ENCODE measurements at places on chromosomes 12 and 14.
A peak's percentile ranks its signal among the peaks of the same experiment; 100 is the strongest.

GRCh38 chr12:39103552-39104165 is 198.3 kb upstream of the CPNE8 start:
- DNase-seq = no peak

GRCh38 chr12:64385468-64385867 is 5.1 kb downstream of the C12orf56 start:
- peak; percentile 8 for DNase-seq

DNA sequence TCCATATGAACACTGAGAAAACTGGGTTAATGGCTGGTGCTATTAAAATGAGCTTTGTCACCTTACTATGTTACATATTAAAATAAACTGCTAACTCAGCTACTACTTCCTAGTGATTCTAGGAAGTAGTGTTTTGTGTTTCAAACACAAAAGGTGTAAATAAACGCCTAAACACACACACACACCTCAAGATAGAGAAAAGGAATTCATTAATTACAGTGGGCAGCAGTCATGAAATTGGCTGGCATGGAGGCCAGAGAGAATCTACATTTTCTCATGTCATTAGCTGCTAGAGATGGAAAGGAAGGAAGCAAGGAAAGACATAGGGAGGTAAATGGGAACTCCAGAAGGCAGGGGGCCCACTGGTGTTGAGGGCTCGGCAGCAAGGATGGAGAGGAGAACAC is 787 bp upstream of the PRMT5 start:
- DNase-seq = no peak

GRCh38 chr12:92134638-92135274 is 10.9 kb downstream of the BTG1 start:
- DNase-seq = no peak

DNA sequence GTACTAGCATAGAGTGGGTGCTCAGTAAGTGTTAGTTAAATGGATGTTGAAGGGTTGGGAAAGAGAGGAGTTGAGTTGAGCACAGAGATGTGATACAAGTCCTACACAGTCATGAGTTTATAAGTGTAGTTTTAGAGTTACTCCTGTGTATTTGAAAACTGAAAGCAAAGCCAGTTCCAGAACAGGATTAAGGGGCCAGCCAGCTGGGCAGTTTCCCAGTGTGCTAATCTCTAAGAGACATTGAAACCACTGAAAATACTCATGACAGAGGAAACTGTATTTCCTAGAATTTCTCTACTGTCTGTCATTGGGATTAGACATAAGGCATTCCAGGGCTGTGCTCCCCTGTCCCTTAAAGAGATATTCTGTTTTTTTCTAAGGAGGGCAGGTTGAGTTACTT is 101.0 kb downstream of the DERA start:
- no peak for DNase-seq

GRCh38 chr12:793711-794110 is 41.3 kb downstream of the WNK1 start:
- DNase-seq = no peak

DNA sequence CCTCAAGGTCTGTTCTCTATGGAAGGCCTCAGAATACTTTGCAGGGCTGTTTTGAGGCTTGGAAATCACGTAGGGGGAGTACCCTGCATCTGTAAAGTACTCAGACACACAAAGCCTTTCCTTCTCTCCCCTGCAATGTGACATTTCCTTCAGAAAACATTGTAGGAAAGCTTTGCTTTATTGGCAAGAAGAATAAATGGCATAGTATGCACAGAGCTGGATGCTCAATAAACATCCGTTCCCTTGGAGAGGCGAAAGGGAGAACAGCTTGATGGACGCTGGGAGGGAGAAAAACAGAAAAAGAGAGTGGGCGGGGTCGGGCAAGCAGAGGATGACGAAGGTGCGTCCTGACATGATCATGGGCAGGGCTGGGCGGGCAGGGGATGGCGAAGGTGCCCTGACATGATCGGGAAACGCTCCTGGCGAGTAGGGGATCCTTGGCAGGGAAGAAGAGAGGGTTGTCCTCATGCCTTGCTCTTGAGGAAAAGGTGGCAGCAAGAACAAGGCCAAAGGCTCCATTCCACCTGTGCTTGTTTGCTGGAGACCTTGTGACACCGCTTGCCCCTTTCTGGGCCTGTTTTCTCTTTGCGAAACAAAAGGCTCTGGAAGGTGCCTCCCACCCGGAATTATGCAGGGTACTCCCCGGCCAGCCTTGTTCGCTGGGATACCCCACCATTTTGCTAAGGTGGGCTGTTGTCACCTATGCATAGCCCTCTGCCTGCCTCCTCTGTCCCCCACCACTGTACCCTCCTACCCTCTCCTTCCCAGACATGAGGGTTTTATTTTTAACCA is 21.1 kb downstream of the IRF2BPL start:
- DNase-seq = no peak

DNA sequence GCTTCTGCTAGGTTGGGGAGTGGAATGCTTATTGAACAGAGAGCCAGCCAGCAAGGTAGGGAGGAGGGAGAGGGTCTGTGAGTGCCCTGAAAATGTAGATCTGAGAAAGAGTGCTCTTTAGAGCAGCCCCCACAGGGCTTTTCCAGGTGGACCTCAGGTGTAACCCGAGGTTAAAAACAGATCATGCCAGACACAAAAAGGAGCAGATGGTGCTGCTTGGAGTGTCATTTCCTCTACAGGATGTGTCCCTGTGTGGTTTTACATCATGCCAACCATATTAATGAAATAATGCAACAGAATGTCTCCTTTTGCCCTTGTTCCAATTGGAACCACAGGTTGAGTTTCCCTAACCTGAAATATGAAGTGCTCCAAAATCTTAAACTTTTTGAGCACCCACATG is 6.4 kb downstream of the SUSD6 start:
- DNase-seq = no peak

DNA sequence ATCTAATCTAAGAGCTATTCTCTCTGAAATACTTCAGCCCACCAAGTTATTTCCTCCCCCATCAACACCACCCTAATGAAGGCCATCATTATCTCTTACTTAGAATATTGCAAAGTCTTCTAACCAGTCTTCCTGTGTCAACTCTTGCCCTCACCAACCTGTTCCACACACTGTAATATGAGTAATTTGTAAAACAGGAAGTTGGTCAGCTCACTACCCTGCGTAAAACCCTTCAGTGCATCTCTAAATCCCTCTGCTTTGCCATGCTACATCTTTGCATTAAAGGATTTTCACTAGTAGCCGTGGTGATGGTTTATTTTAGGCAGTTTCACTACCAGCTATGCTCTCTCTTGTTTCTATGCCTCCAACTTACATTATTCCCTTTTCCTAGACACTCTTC is 70.0 kb downstream of the KIF21A start:
- DNase-seq = no peak

DNA sequence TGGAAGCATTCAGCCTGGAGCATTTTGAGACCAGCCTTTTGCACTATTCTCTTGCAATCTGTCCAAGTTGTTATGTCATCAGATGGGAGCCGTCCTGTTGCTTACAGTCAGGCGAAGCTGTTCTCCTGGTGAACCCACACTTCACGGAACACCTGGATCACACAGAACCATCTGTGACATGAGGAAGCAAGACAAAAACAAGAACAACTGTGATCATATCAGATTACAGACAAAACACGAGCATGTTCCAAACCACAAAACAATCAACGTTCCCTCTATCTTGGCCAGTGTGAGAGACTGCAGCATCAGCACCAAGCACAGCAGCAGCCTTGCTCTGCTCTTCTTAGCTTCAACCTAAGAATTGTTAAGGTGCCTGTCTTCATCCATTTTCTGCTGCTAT is 180.5 kb upstream of the SFSWAP start:
- no peak for DNase-seq

DNA sequence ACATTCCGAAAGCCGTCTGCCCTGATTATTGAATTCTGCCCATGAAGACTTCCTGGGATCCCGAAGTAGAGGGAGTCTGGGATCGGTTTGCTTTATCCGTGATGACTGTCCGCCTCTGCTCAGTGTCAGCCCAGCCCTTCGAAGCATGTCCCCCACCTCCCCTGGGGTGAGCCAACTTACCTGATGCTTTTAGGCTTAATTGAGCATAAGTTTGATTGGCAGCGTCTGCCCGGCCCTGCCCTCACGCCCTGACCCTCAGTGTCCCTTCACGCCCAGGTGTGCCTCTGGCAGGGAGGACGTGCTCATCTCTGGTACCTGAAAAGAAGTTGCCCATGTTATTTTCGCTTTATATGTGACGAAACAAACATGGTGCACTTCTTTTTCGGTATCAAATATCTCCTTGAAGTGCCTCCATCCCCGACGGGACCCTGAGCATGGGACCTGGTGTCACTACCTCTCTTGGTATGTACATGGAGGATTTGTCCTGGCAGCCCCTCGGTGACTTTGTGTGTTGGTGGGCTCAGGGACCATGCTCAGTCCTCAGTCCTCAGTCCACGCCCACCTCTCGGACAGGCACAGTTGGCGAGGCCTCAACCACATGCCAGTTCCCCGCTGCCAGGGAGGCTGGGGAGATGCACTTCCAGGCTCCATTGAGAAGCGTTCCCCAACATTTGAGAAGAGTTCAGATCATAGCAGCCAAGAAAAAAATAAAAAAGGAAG is 130.1 kb upstream of the RTL1 start:
- DNase-seq = no peak

GRCh38 chr12:102549691-102550090 is 69.3 kb upstream of the IGF1 start:
- DNase-seq = no peak

DNA sequence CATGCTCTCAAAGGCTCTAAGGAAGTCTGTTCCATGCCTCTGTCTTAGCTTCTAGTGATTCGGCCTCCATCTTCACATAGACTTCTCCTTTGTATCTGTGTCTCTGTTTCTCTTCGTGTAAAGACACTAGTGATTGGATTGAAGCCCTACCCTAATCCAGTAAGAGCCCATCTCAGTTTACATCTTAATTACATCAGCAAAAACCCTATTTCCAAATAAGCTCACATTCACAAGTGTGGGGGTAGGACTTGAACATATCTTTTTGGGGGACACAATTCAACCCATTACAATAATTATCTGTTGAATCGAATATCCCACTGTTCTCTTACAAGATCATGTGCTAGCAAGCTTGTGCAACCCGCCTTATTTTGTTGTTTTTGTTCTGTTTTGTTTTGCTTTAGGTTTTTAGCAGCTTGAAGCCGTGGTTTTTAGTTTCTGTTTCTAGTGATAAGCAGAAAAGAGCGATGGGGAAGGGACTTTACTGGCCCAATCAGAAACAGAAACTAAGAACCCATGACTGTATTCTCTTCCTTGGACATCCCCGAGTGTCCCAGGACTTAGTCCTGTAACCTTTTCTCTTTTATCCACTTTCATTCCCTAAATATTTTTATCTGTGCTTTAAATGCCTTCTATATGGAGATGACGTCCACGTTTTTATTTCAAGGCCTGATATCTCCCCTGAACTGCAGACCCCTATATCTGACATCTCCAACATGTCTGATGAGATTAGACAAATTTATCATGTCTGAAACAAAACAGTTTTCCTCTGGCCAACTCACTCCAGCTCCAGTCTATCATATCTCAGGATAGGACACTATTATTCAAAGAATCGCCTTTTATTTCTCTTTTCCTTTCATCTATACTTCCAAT is 353.0 kb downstream of the CCDC91 start:
- DNase-seq = no peak

DNA sequence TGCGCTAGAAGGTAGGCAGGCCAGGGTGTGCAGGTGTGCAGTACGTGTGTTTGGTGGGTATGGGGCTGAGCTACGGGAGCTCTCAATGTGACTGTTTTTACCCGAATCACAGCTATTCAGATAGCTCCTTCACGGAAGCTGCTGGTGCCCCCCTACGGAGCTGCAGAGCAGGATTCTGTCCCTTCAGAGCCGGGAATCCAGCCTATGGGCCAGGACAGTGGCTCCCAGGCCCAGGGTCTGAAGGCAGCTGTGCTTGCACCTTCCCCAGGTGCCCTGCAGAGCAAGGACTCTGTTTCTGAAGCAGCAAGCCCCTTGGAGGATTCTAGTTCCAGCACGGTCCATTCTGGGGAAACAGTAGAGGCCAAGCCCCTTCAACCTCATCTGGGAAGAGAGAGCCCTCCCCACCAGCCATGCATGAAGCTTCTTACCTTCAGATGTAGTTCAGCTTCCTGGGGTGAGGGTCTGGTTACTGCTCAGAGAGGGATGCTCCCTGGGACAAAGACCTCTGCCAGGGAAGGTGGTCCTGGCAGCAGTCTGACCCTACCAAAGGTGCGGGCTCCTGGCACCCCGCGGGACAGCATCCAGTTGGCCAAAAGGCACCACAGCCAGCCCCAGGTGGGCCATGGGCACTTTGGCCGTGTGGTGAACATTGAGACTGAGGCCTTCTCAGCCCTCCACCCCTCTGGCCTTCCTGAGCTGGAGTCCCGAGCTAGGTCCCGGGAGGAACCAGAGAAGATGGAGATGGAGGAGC is 29.1 kb downstream of the PLEKHH1 start:
- DNase-seq = no peak

DNA sequence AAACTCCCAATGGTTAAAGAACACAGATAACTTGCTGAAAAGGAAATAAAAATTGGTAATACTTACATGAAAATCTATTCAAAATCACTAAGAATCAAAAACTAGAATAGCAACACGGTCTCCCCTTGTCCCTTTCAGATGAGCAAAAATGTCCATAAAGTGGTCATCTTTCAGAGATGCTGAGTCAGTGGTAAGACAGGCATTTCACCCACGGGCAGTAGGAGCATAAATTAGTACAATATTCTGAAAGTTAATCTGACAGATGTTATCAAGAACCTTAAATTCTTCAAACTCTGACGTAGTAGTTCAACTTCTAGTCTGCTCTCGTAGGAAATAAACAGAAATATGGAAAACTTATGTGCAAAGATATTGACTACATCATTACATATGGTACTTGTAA is 33.1 kb upstream of the GNPNAT1 start:
- no peak for DNase-seq

Data from stimulated activated CD4-positive, alpha-beta T cell treated with anti-CD3 and anti-CD28 coated beads, Interleukin-12 subunit alpha, Interleukin-12 subunit beta, amount 100 ng/mL, for 4 hours (primary cell).